ENCODE measurements at places on chromosomes 3 and 15. TPM values are rescaled to one million over a fixed set of nuclear protein-coding genes. Genes with fewer than 3 reads are reported as not detected.

- DNase-seq, result peak; percentile 74
Measured at GRCh38 chr15:74664028-74664616, 31.7 kb downstream of the EDC3 start.

DNA sequence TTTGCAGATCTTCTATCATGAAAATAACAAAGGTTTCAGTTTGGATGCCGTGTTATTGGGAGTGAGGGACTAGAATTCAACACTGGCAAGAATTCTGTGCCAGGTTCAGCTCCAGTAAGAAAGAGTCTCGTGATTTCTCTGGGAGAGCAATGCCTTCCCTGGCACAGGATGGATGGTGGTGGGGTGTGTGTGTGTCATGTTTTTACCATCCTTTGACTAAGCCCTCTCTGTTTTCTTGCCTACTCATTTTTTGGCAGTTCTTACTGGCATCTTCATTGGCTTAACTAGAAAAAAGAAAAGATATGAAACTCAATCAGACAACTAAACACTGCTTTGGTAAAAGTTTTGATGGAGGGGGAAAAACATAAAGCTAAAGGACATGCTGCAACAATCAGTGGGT is 86.6 kb downstream of the FMN1 start:
- DNase-seq, result no peak

The PBRM1 gene
- 88.3 TPM for total RNA-seq

DNA sequence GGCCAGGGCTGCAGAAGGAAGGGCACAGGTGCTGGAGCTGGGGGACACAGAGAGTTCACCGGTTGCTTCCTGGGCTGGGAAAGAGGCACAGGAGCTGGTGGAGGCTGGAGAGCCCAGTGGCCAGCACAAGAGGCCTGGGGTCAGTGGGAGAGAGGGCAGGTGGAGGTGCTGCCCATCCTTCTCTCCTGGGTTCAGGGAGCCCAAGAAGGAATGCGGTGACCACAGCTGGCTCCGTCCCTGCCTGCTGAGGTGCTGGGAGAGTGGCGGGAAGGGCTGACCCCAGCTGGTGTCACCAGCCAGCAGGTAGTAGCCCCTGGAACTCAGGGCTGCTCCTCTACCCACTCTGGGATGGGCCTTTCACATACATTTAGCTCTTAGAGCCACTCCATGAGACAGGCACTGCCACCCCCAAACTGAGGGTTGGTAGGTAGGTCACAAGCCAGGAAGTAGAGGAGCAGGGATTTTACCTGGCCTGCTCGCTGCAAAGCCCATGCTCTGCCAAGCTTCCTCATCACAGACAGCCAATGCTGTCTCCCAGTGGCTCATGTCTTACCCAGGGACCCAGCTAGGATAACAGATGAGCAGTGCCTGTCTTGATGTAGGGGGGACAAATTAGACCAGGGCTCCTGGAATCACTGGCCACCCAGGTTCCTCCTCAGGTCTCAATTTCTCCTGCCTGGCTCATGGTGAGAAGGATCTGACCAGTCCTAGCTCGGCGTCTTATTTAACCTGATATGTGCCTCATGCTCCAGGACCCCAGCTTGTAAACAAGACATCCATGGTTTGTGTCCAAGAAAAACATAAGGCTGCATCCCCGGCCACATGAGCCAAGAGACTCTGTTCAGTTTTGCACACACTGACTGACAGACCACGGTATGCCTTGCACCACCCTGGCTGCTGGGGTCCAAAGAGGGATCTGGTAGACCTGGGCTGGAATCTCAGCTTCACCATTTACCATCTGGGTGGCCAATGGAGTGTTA is 119.2 kb downstream of the CORO2B start:
- DNase-seq, result no peak

DNA sequence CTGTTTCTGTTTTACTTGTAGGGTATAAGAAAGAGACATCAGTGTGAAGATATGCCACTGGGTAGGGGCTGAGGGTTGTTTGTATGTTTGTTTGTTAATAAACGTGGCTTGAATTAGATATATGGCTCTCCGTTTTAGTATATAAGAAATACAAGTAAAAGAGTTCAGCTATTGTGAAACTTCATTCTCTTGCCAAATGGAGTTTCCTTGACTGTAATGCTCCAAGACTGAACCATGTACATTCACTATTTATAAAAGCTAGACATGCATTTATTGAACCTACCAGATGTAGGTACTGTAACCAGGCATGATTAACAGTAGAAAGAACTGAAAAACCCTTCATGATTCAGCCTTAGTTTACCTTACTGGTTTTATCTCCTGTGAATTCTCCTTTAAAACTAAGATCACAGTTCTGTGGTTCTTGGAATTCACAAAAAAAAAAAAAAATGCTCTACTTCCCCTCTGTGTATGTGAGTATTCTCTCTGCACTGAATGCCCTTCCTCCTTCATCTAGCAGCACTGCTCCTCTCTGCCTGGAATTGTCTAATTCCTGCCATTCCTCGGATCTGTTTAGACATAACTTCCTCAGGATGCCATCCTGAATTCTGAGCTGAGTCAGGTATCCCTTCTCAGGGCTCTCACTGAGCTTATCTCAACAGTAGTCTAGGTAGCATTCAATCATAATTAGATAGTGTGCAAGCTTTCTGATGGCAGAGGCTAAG is 504.4 kb downstream of the FHIT start:
- DNase-seq, result no peak

DNA sequence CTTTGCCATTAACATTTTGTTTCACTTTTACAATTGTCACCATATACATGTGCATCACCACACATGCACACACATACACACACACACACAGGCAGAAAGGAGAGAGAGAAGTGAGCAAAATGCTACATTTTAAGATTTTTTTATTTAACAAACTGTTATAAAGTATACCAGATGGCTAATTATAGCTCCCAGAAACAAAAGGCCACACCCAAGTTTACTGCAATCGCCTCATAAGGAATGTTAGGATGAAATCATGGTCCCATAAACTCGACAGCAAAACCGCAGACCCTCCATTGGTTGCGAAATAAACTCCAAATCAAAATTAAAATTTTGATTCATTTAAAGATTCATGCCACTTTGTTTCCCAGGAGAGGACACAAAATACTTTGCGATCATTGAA is 16.1 kb upstream of the C15orf61 start:
- DNase-seq, result no peak

The TAGLN3 gene
- 0.44 TPM for total RNA-seq

GRCh38 chr15:71564217-71564616 is 246.1 kb upstream of the NR2E3 start:
- no peak for DNase-seq
